NCI-H2171 (cell line): ENCODE measurements at places on chromosomes 2 and 18.

GRCh38 chr2:72734432-72734831, 91.4 kb downstream of the EXOC6B start:
- DNase-seq, result no peak

DNA sequence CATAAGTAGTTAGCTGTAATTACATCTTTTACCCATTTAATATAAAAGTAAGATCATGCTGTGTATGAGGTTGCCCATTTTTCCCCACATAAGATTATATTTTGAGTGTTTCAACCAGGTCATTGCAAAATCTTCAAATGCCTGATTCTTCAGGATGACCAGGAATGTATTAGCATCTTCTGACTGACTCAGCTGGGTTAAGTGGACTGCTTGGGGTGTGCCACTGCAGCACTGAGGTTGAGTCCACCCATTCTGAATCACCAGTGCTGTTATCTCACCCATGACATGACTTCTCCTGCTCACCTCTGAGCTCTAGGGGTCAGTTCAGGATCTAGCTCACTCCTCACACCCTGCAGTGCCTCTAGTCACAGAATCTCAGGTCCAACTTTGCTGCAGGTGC, 576.7 kb upstream of the ZEB2 start:
- no peak for DNase-seq

GRCh38 chr2:156903335-156903734, 354.2 kb upstream of the GALNT5 start:
- DNase-seq, result no peak

- DNase-seq, result no peak
Observed at GRCh38 chr18:45386041-45386655, 229.1 kb upstream of the SLC14A2 start.

DNA sequence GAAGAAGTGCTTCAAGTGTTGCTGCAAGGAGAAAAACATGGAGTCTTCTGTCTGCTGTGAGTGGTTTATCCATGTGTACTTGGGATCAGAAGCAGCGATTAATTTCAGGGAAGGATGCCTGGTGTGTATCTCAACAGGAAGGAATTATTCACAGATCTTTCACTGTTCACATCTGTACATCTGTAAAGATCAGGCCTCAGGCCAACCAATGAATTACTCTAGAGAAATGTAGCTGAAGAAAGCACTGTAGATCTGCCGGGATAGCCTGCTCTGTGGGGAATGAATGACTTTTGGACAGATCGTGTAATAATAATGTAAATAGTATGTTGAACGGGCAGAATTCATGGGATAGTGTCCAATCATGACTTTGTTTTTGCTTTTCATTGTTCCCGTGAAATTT, 54.0 kb upstream of the SPP2 start:
- no peak for DNase-seq

DNA sequence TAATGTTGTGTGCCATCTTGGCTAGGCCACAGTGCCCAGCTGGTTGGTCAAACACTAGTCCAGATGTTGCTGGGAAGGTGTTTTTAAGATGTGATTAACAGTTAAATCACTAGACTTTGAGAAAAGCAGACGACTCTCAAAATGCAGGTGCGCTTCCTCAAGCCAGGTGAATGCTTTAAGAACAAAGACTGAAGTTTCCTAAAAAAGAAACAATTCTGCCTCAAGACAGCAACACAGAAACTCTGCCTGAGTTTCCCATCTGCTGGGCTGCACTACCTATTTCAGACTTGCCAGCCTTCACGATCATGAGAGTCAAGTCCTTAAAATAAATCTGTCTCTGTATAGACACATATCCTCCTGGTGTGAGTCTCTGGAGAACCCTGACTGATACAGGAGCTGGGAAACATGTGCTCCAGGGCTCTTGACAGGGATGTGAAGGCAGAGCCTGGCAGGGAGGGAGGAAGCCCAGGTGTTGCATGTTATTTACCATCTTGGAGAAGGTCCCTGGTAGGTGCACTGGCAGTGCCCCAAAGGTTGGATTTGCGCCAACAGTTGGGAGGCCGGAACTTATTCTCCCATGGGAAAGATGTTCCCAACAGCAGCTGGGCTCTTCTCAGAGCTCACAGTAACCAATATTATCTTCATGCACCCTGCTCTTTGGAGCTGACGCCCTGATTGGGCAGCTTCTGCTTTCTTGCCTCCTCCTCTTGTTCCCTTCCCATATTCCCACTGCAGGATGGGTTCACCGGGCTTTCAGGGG, 43.9 kb downstream of the ST6GAL2 start:
- DNase-seq, result peak; percentile 94

DNA sequence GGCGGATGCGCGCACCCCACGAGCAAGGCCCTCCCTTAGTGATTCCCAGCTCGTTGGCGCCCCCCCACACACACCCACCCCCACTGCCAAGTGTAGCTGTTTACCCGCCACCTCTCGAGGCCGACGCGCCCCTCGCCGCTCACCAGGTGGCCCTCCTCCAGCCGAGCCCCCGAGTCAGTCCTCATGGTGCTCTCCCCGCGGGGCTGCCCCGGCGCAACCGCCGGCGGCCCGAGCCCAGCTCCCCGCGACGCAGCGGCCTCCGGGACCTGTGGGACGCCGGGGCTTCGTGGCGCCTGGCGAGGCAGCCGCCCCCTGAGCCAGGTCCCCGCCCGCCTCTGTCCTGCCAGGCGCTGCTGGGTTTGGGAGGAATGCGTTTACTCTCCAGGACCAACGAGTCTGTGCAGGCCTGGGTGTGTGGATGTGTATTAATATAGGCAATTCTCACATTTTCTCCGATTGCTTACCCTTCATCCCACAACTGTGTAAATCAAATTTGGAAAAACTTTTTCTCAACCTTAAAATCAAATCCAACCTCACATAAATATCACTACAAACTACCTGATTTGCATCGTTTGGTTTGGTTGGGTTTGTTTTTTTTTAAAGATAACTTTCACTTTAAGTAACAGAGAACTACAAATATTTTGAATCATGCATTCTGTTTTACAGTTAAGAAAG, at the start of gene TMEM237:
TMEM237 (minus strand) TSS at position 288 of the 675 bp plus-strand sequence; CDS start at position 185, 103 bp downstream.
- peak; percentile 64 for DNase-seq

DNA sequence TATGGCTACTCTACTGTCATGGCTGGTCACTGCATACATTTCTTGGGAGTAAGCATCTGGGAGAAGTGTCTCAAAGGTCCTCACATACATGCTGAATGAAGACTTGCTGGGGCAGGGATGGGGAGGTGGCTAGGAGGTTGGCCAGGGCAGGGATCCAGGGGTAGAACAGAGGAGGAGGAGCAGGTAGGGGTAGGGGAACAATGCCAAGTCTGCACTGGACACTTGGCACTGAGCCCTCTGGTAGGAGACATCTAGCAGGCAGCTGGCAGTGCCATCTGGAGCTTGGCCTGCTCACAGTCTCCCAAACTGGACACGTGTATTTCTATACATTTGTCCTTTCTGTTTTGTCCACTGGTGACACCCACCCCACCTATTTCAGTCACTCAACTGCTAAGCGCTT, 62.7 kb upstream of the REV1 start:
- DNase-seq, result no peak

- no peak for DNase-seq
Observed at GRCh38 chr2:52222128-52222527, 1190.2 kb upstream of the NRXN1 start.

- DNase-seq, result no peak
Observed at GRCh38 chr2:120791962-120792297, 56.3 kb downstream of the GLI2 start.

DNA sequence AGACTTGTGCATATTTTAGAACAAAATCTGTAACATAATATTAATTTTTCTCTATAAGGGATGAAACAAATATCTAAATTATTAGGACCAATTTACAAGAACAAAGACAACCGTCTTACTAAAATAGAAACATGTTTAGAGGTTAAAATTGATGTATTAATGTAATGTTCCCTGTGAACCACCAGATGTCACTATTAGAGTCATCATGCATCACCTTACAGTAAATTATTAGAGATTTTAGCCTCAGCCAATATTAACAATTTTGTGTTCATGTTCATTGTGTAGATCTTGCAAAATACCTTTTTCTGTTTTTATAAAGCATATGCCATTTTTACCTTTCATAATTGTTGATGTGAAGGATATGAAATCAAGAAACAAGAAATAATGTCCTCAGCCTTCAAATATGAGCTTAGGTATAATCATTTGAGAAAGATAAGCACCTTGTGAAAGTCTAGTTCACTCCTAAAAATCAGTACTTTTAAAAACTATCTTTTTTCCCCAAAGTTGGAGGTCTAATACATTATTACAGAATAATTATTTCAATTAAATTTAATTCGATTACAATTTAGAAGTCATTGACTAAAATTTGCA, 344.3 kb upstream of the KCNH7 start:
- DNase-seq, result no peak

GRCh38 chr18:44817831-44818473, 137.3 kb downstream of the SETBP1 start:
- no peak for DNase-seq
